ENCODE measurements at places on chromosomes 16 and 17.

DNA sequence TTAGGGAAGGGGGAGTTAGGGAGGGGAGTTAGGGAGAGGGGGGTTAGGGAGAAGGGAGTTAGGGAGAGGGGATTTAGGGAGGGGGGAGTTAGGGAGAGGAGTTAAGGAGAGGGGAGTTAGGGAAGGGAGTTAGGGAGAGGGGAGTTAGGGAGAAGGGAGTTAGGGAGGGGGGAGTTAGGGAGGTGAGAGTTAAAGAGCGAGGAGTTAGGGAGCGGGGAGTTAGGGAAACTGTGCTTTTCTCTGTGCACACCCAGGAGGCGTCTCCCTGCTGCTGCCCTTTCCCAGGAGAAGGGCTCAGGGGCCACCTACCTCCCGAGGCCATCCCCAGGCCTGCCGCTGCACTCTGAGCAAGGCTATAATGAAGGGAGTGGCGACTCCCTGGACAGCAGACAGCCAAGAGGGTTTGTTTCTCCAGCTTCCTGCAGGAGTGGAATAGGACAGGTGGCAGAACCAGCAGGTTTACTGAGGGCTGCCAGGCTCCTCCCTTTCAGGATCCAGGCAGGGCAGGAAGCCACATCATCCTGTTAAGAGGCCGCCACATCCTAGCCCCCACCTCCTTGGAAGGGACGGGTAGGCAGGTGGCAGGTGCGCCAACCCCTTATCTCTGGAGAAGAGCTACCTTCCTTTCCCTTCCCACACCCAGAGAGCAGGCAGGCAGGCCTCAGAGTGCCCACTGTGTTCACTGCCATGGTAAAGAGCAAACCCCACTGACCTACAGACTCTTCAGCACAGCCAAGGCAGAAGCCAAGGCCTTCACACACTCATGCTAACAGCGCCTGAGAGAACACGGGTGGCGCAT, 4.3 kb downstream of the CANT1 start:
- H3K4me3 ChIP-seq = no peak overlapping the region
- DNase-seq = no peak
- H3K36me3 ChIP-seq = peaks cover 42% of the 10 kb centered on the region
- H3K27me3 ChIP-seq = no peaks in the 10 kb centered on the region

DNA sequence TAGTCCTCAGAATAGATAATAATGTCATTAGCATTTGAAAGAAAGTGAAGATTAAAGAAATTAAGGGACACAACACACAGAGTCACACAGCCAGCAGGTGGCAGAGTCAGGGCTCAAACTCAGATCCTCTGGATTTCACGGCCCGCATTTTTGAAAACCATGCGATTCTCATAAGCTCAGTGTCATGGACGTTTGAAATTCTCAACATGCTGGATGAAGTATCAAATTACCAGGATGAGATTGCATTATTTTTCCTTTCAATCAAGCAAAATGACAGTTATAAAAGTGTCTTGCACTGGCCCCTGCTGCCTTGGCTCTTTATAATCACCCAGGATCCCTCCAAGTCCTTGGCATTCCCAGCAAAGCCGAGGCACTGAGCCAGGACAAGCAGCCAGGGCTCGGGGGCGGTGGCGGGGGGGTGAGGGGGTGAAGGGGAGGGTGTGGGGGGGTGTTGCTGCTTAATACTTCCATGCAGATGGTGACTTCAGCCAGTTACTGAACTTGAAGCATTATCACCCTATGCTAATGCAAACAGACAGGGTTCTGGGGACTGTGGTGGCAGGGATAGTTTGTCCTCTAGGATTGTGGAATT, 6.6 kb upstream of the BMERB1 start:
- peaks cover 6% of the 10 kb centered on the region for H3K27me3 ChIP-seq
- no peak overlapping the region for H3K4me3 ChIP-seq
- no peak overlapping the region for H3K27ac ChIP-seq
- H3K4me1 ChIP-seq = peaks cover 2% of the 10 kb centered on the region
- peak; percentile 12 for DNase-seq
- H3K36me3 ChIP-seq = no peaks in the 10 kb centered on the region

- no peak overlapping the region for H3K4me3 ChIP-seq
- no peaks in the 10 kb centered on the region for H3K27me3 ChIP-seq
- no peak for DNase-seq
- H3K4me1 ChIP-seq = no peaks in the 10 kb centered on the region
Observed at GRCh38 chr16:85507342-85507741, 105.8 kb upstream of the GSE1 start.

GRCh38 chr17:58421711-58422110, 4.4 kb upstream of the RNF43 start:
- no peak overlapping the region for H3K4me3 ChIP-seq
- H3K36me3 ChIP-seq = no peaks in the 10 kb centered on the region
- H3K4me1 ChIP-seq = peaks cover 15% of the 10 kb centered on the region
- no peaks in the 10 kb centered on the region for H3K27me3 ChIP-seq

DNA sequence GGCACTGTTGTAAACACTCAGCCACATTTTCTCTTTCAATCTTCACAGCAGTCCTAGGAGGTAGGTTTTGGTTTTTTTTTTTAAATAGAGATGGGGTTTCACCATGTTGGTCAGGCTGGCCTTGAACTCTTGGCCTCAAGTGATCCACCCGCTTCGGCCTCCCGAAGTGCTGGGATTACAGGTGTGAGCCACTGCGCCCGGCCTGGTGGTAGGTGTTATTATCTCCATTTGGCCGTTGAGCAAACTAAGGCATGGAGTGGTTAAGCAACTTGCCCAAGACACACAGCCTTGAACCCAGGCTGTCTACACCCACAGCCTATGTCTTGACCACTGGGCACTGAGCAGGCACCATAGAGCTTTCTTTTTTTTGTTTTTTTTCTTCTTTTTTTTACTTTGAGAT, 8.6 kb downstream of the SGCA start:
- H3K36me3 ChIP-seq = no peaks in the 10 kb centered on the region
- no peak overlapping the region for H3K27ac ChIP-seq
- H3K4me3 ChIP-seq = no peak overlapping the region
- DNase-seq = no peak
- H3K27me3 ChIP-seq = no peaks in the 10 kb centered on the region

GRCh38 chr16:27818246-27818645, 245.3 kb downstream of the GSG1L start:
- no peaks in the 10 kb centered on the region for H3K27me3 ChIP-seq
- no peak overlapping the region for H3K27ac ChIP-seq
- H3K4me1 ChIP-seq = no peaks in the 10 kb centered on the region
- H3K4me3 ChIP-seq = no peak overlapping the region
- no peaks in the 10 kb centered on the region for H3K36me3 ChIP-seq
- DNase-seq = no peak

GRCh38 chr17:71933306-71933705, 187.5 kb upstream of the SOX9 start:
- H3K36me3 ChIP-seq = no peaks in the 10 kb centered on the region
- DNase-seq = no peak
- H3K4me1 ChIP-seq = no peaks in the 10 kb centered on the region

DNA sequence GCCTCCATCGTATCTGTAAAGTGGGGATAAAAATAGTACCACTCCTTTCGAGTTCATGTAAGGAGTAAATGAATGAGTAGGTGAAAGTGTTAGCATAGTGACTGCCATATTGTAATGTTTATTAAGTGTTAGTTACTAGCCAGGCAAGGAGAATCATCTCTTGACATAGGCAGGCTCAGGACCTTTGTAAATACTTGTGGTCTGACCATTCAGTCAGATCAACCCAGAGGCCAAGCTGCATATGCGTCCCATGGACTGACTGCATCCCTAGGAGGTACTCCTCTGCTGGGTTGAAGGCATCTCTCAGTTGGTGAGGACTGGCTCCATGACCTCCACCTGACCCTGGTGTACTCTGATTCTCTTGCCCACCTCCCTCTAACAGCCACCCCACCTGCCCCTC, 40.5 kb upstream of the CDRT4 start:
- peaks cover 14% of the 10 kb centered on the region for H3K36me3 ChIP-seq
- H3K4me1 ChIP-seq = peaks cover 1% of the 10 kb centered on the region
- H3K4me3 ChIP-seq = no peak overlapping the region
- DNase-seq = no peak
- no peaks in the 10 kb centered on the region for H3K27me3 ChIP-seq
- no peak overlapping the region for H3K27ac ChIP-seq

Measured in activated T-helper 2 cell treated with anti-CD3 and anti-CD28 coated beads, Interferon-gamma antibody, Interleukin-2, Interleukin-4, amounts not matched to agents 10 μg/mL and 5 μg/mL and 100 μg/mL, durations not matched to agents 14 hours and 24 hours and 36 hours (primary cell).